ENCODE measurements at places on chromosomes 12 and 14.

GRCh38 chr14:87005280-87005679 is 987.7 kb downstream of the GALC start:
- no peak for DNase-seq

- no peak for DNase-seq
These were observed 26.5 kb upstream of the JDP2 start for GRCh38 chr14:75401361-75401760.

- no peak for DNase-seq
These were observed 9.3 kb downstream of the STAC3 start for GRCh38 chr12:57241402-57242310.

DNA sequence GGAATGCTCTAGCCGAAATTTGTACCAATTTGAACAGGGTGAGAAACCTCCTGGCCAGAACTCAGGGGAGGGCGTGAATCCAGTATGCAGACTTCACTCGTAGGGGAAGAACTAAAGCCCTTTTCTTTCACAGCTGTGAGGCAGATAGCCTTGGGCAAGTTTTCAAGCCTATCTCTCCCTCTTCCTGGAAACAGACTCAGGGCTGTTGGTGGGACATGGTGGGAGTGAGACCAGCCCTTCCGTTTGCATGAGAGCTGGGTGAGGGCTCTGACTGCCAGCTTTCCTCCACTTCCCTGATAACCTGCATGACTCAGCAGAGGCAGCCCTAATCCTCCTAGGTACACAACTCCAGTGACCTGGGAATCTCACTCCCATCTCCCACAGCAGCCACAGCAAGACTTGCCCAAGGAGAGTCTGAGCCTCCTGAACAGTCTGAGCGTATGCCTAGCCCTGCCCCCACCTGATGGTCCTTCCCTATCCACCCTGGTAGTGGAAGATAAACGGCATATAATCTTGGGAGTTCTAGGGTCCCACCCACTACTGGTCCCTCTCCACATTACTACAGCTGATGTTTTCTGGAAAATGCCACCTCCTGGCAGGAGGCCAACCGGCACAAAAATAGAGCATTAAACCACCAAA is 170.1 kb upstream of the AMIGO2 start:
- no peak for DNase-seq

DNA sequence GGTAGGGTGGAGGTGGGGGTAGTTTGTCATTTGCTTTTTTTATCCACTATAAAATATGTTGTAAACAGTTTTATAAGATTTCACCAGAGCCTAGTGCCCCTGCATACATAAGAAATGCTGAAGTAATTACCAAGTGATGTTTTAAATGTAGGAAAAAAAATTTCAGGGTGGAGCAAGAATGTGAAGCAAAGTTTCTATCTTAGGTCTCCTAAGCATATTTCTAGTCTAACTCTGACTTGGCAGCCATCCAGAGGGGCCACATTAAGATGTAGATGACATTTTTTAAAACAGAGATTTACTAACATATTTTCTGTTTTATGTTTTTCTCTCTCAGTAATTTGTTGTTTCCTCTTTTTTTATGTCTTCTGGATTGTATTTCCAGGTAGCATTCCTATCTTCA is 15.8 kb upstream of the KRAS start:
- no peak for DNase-seq

GRCh38 chr12:54251667-54252284 is 28.1 kb downstream of the CBX5 start:
- DNase-seq: peak; percentile 38

- peak; percentile 55 for DNase-seq
These were observed 94.1 kb downstream of the SLC25A47 start for GRCh38 chr14:100416921-100417860.

GRCh38 chr12:49796606-49797448 is 31.4 kb downstream of the NCKAP5L start:
- DNase-seq: no peak

DNA sequence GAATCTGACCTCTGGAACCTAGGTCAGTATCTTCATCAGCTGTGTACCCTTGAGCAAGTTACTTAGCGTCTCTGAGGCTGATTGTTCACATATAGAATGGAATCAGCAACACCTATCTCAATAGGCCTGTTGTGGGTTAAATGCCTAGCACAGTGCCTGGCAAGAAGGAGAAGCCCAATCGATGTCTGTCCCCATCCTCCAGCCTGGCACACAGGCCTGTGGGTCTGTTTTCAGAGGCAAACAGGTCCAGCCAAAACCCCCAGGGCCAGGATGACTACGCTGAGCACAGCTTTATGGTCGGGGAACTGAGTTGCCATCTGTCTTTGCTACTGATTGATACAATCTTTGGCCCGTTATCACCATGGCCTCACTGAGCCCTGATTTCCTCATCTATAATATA is 89.2 kb downstream of the NUAK1 start:
- DNase-seq: no peak

GRCh38 chr14:103031956-103032355 is 25.4 kb downstream of the CDC42BPB start:
- DNase-seq: no peak

DNA sequence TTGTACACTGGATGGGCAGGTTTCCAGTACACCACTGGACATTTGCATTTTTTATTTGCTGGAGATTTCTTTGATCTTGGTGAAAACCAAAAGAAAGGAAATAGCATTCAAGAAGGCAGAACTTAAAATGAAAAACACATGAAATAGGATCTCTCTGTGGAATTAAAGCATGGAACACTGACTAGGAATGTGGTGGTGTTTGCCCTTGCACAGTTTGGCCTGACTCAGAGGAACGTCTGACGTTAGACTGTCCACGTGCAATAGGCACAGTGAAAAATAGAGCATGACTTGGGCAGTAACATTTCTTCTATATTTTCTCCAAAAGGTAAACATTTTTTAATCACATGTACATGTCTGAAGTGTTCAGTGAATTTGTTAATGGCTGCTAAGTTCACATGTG is 474.1 kb upstream of the PRICKLE1 start:
- no peak for DNase-seq

Measured in HepG2 (cell line).